ENCODE measurements at places on chromosomes 5 and 9. TPM values are rescaled to one million over a fixed set of nuclear protein-coding genes. Genes with fewer than 3 reads are reported as not detected.

GRCh38 chr5:28313953-28314352, 1275.6 kb upstream of the CDH9 start:
- no peak for DNase-seq

ACOT12 gene
- total RNA-seq, result not detected

GRCh38 chr5:15615859-15616258, 115.9 kb downstream of the FBXL7 start:
- no peak for DNase-seq

- DNase-seq, result no peak
Observed at GRCh38 chr9:138049779-138050471, 172.3 kb downstream of the CACNA1B start.

FIBCD1 gene
- total RNA-seq, result not detected

- no peak for DNase-seq
Observed at GRCh38 chr9:37149666-37150308, 29.4 kb downstream of the ZCCHC7 start.

GRCh38 chr5:151115272-151115905, 34.6 kb upstream of the TNIP1 start:
- DNase-seq, result peak; percentile 54

GRCh38 chr9:83975300-83975699, 4.7 kb downstream of the HNRNPK start:
- no peak for DNase-seq

- DNase-seq, result no peak
Observed at GRCh38 chr9:80775530-80775929, 913.8 kb downstream of the TLE1 start.

DNA sequence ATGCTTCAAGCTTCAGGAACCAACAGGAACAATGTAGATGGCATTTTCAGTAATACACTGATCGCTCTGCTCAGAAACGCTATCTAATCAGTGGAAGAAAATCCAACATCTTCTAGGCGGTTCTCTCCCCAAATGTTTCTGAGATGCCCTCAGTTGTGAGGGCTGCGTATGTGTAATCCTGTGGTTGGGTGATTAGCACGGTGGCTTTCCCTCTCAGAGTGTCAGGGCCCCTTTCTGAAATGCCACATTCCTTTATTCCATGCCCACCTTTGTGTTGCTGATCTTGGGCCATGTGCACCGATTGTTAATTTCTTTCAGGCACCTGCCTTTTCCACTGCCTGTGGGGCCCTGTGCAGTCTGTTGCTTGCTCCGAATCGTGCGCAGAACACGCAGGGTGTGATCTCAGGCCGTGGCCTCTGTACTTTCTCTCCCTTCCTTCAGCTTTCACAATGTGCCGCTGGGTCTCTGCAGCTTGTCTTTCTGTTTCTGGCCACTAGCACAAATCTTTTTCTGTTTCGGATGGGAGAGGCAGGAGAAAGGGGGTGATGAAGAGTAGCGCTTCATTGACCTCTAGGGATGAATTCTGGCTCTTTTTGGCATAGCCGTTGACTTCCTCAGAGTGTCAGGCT, 324.0 kb downstream of the PARP8 start:
- no peak for DNase-seq

GRCh38 chr5:76820526-76820890, 1.7 kb downstream of the F2RL1 start:
- DNase-seq, result no peak

TNPO1 gene
- 66.3 TPM for total RNA-seq

DNA sequence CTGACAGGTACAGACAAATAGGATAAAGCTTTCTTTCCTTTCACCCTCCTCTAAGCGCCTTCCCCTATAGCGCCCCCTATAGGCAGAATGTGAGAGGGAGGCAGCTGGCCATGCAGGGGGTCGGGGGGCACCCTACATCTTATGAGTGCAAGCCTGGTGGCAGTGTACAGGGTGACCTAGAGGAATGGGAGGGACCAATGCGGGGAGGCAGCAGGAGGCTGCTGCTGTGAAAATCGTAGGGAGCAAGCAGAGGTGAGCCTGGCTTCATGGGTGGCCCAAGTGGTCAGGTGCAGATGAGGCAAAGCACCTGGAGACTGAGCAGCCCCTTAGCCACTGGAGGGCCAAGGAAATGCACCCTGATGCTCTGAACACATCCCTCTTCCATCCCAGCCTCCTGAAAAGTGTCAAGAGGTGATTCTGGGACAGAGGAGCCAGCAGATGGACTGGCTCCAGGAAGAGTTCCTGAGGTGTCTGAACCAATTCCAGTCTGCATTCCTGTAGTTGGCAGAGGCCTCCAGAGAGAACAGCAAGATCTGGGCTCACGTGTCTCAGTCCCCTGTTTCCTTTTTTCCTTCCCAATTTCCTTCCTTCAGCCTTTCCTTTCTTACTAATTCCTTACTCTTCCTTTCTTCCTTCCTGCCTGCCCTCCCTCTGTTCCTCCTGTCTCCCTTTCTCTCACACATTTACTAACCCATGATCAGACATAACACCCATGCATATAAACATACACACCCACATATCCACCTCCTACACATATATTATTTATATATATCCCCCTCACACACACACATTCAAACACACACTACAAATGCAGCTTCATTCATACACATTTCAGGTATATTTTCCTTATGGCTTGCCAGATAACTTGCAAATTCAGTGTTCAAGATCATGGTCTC, 32.8 kb upstream of the GALNT10 start:
- DNase-seq, result peak; percentile 7

- no peak for DNase-seq
Observed at GRCh38 chr9:26637101-26637500, 255.5 kb downstream of the CAAP1 start.

DNA sequence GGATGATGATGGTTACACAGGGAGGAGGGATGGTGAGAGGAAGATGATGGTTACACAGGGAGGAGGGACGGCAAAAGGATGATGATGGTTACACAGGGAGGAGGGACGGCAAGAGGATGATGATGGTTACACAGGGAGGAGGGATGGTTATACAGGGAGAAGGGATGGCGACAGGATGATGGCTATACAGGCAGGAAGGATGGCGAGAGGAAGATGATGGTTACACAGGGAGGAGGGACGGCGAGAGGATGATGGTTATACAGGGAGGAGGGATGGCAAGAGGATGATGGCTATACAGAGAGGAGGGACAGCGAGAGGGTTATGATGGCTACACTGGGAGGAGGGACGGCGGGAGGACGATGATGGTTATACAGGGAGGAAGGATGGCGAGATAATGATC, 64.1 kb upstream of the FCN1 start:
- no peak for DNase-seq

NCS1 gene
- 0.31 TPM for total RNA-seq

DNA sequence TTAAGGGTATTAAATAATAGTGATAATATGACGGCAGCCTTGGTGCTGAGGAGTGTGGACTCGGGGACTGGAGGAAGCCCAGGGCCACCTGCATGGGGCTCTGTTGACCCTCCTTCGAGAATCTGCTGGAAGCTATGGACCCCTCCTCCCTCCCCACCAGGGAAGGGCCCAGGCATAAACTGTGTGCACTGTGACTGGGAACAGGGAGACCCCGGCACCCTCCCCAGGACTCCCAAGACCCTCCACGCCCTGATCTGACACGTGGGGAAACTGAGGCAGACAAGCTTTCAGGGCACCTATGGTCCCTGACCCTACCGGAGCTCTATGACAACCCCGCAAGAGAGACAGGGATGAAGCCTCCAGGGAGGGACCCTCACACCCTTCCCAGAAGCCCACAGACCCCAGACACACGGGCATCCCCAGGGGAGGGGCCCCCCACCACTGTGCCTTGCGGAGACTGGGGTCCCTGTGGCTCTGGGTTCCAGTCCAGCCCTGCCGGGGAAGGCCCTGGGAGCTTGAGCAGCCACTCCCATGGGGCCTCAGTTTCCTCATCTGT, 6.5 kb upstream of the EGFL7 start:
- peak; percentile 8 for DNase-seq

- no peak for DNase-seq
Observed at GRCh38 chr5:107977550-107978071, 306.9 kb upstream of the EFNA5 start.

IL7R gene
- total RNA-seq, result 1,128 TPM

DNA sequence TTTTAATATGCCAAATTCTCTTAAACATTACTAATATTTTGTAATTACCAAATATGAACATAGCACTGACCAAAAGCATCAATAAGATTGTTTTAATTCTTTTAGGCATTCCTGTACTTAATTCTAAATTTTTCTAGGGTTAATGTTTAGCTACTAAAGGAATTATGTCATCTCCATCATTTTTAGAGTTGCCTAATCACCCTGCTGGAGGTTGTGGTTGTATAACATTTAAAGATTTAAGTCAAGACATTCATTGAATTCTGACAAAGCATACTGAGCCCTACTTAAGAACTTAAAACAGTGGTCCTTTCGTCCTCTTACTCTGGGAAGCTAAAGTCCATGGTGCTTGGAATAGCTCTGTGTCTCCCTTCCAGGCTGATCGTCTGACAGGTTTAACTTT, 28.1 kb upstream of the DAB2 start:
- no peak for DNase-seq

B4GALT7 gene
- total RNA-seq, result 24.7 TPM

DNA sequence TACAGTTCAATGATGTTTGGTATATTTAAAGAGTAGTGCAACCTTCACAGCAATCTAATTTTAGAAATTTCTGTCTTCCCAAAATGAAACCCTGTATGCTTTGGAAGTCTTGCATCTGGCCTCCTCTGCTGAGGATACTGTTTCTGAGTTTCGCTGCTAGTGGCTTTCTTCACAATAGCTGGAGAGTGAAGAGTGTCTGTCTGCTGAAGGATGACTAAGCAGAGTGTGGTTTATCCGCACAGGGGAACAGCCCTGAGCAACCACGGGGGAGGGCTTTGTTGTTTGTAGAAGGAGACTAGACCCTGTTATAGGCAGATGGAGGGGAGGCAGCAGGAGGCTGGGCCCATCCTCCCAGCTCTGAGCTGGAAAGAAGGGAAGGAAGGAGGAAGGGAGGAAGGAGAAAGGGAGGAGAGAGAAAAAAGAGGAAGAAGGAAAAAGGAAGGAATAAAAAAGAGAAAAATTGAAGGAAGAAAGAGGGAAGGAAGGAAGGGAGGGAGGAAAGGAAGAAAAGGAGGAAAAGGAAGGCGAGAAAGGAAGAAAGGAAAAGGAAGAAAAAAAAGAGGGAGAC, 10.5 kb upstream of the IRX2 start:
- no peak for DNase-seq

DNA sequence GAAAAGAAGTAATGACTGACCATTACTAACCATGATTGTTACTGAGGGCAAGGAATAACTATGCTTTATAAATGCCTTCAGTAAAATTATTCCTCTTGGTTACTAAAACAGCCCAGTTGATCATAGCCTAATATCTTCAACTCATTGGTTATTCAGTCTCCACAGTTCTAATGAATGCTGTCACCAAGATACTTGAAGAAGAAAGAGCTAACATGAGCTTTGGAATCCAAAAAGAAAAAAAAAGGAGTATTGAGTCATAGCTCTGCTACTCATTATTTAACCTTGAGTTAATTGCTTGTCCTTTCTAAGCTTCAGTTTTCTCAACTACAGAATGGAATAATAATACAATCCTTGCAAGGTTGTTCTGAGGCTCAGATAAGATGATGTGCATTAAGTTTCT, 187.7 kb downstream of the BRINP1 start:
- no peak for DNase-seq

GRCh38 chr5:24162343-24162742, 482.4 kb downstream of the CDH10 start:
- no peak for DNase-seq

NEUROG1 gene
- total RNA-seq, result not detected

GRCh38 chr5:103424453-103425205, 138.0 kb downstream of the NUDT12 start:
- DNase-seq, result no peak

DNA sequence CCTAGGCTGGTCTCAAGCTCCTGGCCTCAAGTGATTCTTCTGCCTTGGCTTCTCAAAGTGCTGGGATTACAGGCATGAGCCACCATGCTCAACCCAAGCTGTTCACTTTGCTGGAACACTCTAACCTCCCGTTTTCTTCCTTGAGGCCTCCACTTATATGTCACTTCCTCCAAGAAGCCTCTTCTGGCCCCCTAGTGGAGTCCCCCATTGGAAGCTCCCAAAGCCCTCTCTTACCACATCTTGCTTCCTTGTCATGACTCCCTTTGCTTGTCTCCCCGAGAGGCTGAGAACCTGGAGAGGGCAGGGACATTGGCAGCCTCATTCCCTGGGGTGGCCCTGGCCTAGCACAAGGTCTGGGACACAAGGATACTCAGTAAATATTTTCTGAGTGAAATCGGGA, 80.8 kb downstream of the PDE6A start:
- DNase-seq, result no peak

- DNase-seq, result no peak
Observed at GRCh38 chr9:16221366-16221765, 649.1 kb downstream of the BNC2 start.

ERAP2 gene
- 65.6 TPM for total RNA-seq

- DNase-seq, result no peak
Observed at GRCh38 chr5:153572411-153573145, 82.1 kb downstream of the GRIA1 start.

DNA sequence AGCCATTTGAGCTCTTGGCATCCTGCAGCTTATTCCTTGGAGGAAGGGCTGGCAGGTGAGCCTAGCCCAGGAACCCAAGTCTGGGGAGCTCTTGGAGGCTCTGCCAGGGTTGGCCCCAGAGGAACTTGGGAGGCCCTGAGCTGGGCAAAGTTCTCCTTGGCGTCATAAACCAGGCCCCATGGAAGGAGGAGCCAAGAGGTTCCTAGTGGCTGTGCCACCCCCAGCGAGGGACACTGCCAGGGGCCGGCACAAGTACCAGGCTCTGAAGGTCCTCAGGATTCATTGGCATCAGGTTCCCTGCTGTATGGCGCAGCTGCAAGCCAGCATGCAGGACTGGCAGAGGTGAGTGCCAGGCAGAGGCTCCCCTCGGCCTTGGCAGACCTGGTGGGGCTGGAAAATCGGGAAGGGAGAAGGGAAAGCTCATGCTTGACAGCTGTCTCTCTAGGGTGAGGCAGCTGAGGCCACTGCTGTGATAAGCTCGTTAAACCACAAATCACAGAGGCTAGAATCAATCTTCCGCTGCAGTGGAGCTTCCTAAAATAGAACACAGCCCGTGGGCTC, 54.6 kb upstream of the SYNPO start:
- no peak for DNase-seq

Measured in T-helper 17 cell (primary cell).